AG04450 (cell line): ENCODE measurements at places on chromosomes 7 and 10.

DNA sequence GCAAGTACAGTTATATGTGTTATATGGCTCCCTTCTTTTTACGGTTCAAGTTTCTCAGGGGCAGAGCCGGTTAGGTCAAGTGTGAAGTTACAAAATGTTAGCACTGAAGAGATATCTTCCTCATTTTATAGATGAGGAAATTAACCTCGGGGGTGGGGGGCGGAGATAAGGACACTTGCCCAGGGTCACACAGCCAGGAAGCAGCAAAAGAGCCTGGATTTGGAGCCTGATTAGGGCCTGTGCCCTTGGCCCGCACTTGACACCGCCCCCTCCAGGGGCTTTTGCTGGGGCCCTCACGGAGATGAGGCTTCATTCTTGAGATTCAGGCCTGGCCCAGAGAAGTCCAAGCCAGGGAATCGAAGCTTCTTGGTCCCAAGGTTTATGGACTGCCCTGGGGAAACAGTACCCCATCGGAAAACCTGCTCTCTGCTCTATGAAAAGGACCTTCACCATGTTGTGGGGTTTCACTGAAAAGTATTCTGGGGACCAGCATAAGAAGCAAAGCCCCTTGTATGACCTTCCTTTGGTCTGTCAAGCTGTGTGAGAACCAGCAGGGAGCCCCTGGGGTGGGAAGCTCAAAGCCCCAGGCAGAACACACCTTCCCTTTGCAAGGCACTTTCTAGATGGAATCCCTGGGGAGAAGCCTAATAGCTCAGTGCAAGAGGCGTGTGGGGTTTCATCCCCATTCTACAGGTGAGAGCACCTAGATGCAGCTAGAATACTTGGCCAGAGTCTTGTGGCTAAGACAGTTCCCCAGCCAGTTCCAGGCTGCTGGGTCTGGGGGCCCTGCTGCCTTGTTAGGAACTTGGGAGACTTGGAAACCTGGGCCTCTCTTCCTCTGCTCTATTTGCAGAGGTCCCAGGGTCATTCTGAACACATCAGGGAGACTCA, 21.9 kb downstream of the UNC5B start:
- DNase-seq: no peak

- DNase-seq: no peak
Measured at GRCh38 chr7:47814905-47815613, 133.2 kb downstream of the PKD1L1 start.

GRCh38 chr7:48242846-48243245, 71.6 kb downstream of the ABCA13 start:
- no peak for DNase-seq

DNA sequence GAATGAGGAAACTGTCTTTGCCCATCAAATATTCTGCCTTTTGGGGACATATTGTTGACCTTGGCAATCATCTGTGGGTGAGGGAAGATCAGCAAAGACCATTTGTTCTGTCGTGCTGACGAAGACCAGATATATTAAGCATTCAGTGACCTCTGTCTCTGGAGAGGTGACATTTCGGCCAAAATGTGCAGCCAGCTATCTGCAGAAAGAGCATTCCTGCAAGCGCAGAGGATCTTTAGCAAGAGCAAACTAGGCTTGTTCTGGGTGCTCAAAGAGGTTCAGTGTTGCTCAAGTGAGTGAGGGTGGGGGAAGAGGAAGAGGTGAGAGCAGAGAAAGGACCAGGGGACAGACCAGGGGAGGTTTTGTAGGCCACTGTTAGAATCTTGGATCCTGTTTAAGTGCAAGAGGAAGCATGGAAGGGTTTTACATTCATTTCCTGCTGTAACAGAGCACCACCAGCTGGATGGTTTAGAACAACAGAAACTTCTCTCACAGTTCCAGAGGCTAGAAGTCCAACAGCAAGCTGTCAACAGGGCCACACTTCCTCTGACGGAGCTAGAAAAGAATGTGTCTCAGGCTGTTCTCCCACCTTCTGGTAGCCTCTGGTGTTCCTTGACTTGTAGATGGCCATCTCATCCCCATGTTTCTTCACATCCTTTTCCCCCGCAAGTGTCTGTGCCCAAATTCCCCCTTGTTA, 11.2 kb downstream of the C10orf120 start:
- no peak for DNase-seq

DNA sequence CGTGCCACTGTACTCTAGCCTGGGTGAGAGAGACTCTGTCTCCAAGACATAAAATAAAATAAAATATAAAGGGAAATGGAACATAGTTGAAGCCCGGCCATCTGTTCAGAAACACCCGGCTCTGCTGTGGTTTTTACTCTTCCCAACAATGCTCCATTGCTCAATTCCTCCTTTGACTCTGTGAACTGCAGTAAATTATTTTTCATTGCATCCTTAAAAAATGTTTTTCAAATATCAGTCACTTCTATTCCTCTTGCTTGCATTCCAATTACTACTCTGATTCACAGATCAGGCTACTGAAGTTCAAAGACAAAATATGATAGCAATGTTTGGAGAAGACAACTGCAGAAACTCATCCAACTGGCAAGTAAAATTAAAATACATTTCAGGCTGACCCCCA, 983.0 kb downstream of the SORCS1 start:
- DNase-seq: no peak

DNA sequence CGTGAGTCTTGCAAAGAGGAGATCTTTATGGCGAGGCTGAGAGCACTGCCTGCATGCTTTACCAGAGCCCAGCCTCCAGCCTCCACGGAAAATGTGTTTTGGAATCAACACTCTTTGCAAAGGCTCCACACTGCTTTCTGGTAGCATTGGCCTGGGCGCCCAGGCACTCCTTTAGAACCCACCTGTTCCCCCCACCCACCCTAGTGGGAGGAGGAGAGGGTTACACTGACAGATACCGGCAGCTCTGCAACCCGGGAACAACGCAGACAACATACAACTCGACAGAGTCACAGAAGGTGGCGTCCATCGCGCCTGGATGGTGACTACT, 5.5 kb upstream of the MNX1 start:
- no peak for DNase-seq

DNA sequence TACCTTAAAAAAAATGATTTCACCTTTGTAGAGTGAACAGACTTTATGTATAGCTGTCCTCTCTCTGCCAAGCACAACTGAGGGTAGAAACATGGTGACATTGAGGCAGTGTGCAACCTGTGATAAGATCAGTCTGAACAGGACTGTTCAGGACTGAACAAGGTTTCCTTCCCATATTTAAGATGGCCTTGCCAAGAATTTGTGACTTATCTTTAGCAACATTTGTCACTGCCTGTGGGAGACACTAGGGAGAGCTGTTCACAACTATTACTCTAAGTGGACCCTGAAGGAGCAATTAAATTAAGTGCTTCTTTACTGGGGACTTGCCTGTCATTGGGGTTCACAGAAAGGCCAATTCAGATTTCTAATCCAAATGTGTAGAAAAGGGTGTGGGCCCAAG, 6.7 kb downstream of the OR13A1 start:
- no peak for DNase-seq

DNA sequence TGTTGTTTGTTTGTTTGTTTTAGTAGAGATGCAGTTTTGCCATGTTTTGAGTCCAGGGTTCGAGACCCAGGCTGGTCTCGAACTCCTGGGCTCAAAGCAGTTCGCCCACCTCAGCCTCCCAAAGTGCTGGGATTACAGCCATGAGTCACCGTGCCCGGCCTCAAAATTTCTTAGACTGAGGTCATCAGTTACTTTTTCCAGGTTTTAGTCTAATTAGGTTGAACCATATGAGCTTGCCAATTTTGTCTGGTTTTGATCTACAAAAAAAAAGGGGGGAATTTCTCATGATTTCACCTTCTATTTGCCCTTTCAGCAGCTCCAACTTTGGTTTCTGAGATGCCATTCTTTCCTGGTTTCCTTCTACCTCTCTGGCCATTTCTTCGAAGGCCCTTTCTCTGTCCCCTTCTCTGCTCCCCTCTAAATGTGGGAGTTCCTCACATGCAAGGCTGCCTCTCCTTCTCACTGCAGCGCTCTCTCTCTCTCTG, 5.5 kb downstream of the CUEDC2 start:
- no peak for DNase-seq

- DNase-seq: no peak
Measured at GRCh38 chr10:77636282-77636966, 1.2 kb downstream of the KCNMA1 start.

- no peak for DNase-seq
Measured at GRCh38 chr7:50331564-50332208, 27.2 kb downstream of the IKZF1 start.

DNA sequence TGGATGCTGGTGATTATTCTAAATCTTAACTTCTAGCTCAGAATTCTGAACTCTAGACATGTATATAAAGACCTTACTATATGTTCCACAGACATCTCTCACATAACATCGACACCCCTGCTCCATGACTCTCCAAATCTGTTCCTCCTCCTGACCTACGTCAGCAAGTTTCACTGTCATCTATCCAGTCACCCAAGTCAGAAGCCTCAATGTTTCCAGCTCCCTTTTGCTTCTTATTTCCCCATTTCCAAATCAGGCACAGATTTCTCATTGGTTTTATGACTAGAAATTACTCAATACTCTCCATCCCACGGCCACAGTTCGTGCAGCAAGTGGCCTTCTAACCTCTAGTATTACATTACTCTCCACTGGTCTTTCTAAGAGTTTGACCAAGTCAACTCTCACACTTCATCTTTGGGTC, 28.5 kb downstream of the EPC1 start:
- no peak for DNase-seq
